ENCODE measurements at places on chromosomes 1 and 21.

DNA sequence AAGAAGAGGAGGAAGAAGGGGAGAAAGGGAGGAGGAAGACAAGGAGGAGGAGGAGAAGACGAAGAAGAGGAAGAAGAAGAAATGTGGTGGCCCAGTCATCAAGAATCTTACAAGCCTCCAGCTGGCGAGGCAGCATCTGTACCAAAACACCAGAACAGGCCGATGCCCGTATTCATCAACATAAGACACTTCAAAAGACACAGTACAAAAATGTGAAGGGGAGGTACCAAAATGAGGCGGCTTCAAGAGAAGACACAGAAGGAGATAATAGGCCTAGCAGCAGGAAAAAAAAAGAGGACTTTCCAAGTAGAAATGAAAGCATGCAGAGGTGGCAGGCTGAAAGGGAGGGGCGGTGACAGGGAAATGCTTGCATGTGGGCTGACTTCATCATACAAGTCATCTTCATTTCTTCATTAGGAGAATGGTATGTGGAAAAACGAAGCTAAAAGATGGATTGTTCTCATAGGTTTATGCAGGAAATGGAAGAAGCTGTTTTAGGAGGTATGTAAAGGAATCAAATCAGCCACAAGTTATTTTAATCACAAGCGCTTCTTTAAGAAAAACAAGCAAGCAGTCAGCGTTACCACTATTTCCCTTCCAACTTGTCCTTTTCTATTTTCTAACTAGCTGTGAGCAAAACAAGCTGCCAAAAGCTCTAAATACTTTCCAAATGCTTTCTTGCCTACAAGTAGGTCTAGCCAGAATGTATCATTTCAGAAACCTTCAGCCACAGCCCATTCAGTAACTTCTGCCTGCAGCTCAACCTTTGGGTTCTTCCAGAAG lies 192.3 kb downstream of the SLC45A1 start:
- no peak for DNase-seq

DNA sequence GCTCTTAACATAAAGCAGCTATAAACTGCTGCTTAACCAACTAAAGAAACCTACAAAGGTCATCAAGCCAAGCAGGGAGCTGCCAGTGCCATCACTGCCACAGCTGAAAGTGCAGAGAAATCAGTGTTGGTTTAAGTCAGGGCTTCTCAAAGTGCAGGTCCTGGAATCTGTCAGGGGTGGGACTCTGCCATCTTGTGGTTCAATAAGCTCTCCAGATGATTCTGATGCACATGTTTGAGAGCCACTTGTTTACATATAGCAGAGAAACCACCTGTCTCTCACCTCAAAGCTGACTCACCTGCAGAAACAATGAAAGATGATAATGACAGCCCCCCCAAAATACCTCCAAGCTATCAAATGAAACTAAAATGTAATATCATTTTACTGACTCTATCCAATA lies 49.3 kb downstream of the SH3GLB1 start:
- DNase-seq = peak; percentile 87

GRCh38 chr1:214372092-214372491 lies 91.1 kb downstream of the SMYD2 start:
- no peak for DNase-seq

DNA sequence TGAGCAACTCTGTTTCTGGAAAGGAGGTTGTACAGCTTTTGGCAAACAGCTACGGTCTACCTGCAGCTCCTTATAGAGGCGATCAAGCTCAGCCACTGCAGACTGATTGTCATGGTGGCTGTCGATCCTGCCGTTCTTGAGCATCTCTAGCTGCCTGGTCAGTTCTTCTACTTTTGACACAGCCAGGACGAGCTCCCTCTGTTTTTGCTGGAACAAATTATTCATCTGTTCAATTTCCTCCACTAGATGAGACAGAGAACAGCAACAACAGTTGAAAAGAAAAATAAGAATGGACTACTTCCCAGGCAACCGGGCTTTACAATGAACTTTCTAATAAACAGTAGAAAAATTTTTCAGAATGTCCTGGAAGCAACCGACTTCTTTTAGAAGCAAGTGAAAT lies 42.5 kb downstream of the TP53BP2 start:
- no peak for DNase-seq

- no peak for DNase-seq
These were observed 45.9 kb downstream of the WDR4 start for GRCh38 chr21:42833439-42833815.

GRCh38 chr1:61426885-61427284 lies 298.1 kb downstream of the TM2D1 start:
- DNase-seq = no peak

DNA sequence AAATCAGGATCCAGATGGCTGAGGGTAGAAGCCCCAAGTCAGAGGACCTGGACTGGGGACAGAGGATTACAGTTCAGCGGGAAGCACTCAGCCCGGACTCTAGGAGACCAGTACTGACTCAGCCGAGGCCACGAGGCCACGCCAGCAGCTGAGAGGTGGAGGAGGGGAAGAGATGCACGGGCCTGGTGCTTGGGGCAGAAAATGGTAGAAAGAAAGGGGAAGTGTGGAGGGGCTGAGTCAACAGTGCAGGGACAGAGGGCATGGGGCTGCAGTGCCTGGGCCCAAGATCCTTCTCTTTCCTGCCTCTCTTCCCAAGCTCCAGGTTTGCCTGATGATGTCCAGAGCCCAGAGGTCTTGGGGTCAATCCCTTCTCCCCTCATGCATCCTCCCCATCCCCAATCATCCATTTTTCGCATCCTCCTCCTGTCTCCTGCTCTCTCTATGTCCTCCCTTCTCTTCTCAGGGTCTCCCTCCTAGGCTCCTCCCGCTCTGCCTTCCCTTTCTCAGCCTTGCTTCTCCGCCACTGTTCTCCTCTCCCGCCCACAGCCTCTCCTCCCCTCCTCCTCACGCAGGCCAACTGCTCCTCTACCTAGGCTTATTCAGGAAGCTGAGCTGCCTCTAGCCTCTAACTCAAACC lies 7.7 kb downstream of the ARHGEF2 start:
- no peak for DNase-seq

- DNase-seq = no peak
These were observed 53.8 kb downstream of the RWDD3 start for GRCh38 chr1:95287825-95288224.

DNA sequence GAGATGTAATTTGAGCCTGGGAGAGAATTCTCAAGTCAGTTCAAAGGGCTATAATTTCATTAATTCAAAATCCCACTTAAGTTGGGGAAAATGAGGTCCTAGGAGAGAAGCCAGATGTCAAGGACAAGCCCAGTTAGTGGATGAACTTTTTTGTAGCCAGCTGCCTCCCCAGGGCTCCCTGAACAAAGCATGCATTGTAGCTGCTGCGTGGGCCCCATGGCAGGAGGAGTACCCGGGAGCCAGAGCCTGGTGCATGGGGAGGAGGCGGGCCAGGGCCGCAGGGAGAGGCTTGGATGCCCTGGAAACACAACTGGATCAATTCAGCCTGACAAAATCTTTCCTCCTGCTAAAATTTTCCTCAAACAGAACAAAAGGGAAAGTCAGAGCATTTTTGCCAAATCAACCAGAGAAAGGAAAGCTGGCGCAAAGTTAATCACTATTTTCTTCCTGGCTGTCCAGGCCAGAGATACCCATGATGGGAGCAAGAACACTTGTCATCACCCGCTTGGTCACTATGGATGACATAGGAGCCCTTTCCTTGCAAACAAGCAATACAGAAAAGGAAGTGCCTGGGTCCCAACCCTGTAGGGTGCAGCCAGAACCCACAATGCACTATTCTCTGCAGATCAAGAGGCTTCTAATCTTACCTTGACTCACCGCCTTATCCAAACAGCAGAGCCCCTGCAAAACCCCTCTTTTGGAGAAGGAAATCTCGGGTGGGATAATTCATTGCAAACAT lies 248.1 kb upstream of the RAB4A start:
- DNase-seq = no peak

GRCh38 chr1:30782361-30783255 lies 25.0 kb upstream of the LAPTM5 start:
- DNase-seq = no peak

DNA sequence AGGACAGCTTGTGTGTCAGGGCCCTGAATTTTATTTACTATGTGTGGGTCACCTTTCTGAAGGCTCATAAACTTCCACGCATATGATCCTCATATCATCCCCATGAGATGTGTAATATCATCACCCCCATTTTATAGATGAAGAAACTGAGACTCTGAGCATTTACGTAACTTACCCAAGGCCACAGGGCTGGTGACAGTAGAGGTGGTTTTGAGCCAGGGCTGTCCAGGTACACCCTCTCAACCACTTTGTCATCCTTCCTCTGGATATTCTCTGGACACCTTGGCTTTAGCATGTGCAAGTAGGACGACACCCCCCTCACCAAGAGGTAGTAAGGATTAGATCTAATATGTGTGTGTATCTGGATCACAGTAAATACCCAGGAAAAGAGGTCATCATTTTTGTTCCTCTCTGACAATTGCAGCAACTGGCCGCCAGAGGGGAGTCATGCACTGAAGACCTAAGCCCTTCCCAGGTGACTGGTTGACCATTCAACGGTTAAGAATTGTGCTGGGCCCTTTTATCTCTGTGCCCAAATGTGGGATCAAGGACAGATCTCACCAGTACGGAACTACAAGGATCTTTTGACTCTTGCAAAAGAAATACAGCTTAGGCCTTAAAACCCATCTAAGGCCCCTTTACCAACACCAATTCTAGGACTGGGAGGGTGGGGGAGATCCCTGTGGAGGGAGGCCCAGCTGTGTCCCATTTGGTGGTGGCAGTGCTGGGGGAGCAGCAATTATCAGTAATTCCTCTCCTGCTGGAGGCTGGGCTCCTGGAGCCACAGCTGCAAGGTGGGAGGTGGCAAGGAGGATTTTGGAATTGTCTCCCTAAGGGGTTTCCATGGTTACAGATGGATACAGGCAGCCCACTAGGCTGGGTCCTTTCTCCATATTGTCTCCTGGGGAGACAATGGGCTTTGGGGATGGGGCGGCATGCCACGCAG lies 13.7 kb upstream of the E2F2 start:
- peak; percentile 62 for DNase-seq

- DNase-seq = no peak
These were observed 111.1 kb upstream of the ETV3 start for GRCh38 chr1:157249326-157249725.

GRCh38 chr1:64051796-64052195 lies 151.6 kb upstream of the UBE2U start:
- DNase-seq = no peak
